ENCODE measurements at places on chromosomes 5 and 9.

DNA sequence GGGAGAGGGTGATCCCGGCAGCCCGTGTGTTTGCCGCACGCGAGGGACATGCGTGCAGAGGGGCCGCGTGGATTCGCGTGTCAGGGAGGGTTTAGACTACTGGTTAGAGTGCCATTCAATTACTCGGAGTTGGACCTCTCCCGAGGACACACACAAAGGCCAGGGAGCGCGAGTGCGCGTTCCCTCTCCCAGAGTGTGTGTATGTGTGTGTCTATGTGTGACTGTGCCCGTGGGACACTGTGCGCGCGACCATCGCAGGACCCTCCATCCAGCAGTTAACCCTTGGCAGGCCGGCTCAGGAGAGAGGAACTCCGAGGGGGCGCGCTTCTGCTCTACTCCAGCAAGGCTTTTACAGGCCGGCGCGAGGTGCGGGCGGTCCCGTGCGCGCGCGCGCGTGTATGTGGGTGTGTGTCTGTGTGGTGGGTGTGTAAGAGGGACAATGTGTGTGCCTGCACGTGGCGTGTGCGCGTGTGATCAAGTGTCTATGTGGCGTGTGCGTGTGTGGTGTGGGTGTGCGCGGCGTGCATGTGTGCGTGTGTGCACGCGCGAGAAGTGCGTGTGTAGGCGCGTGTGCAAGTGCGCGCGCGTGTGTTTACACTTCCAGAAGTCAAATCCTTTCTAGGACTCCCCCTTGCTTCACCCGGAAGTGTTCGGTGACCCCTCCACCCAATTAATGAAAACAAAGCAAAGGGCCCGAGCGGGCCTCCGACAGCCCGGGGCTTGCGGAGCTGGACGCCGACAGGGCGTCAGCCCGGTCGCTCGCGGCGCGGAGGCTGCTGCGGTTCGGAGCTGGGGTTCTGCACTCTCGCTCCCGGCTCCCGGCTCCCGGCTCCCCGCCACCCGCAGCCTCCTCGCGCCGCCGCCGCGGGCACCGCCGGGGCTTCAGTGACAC lies 75.3 kb upstream of the TBCA start:
- DNase-seq: peak; percentile 58

DNA sequence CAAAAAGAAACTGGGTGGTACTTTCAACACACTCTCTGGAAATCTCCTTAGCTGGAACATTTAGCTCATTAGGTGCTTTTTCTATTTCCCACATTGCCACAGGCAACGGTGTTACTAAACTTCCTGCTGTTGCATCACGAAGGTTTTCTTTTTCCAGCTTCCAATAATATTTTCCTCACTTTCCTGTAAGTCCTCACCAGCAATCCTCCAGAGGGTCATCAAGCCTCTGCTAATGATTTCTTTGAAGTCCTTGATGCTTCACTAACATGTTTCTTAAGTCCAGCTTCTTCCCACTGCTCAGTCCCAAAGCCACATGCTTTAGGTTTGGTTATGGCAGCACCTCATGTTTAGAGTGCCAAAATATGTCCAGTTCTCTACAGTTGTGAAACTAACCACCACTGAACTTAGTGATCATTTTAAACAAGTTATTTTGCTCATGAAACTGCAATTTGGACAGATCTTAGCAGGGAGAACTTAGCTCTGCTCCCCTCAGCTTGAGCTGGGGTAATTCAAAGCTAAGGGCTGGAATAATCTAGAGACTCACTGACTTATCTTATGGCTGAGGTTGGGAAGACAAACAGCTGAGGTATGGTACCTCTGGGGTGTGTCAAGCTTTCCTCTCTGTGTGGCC lies 39.9 kb upstream of the RETREG1 start:
- DNase-seq: no peak

GRCh38 chr5:73295447-73295846 lies 122.5 kb downstream of the TMEM174 start:
- DNase-seq: peak; percentile 24

DNA sequence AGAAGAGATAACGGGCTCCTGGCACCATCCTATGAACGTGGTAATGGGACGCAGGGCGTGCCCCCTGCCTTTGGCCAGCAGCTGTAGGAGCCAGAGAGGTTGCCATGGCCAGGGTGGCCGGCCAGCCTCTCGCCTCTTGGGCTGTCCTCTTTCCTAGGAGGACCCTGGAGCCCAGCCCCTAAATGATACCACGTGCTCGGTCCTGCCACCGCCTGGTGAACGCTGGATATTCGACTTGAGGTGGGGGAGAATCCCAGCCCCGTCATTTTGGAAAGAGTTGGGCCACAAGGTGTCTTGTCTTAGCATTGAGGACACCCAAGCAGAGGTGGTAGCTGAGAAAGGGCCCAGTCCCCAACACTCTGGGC lies 391 bp upstream of the NRG2 start:
- peak; percentile 72 for DNase-seq

- no peak for DNase-seq
Measured at GRCh38 chr5:40046792-40047191, 622.0 kb upstream of the DAB2 start.

DNA sequence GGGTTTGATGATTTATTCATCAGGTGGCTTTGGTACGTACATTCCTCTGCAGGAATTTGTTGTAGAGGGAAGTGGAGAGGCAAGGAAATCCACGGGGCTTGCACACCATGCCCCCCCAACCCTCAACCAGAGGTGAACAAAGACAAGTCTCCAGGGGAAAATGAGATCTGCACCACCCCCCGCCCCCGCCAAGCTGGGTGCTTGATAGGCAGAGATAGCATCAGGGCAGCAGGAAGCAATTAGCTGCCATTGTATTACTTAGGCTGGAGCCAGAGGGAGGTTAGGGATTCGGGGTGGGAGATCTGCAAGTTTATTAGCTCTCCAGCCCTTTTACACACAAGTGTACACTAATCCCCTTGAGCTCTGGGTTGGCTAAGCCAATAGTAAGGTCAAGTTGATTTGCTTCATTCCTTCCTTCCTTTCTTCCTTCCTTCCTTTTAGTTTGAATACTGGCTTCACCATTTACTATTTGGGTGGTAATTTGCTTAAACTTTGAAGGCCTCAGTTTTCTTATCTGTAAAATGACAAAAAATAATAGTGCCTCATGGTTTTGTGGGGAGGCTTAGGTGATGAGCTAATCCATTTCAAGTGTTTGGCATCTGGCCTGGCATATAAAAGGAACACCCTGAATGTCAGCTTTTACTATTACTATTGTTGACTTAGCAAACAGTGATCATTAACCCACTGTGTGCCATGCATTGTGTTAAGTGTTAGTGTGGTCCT lies 34.1 kb downstream of the SPRY4 start:
- peak; percentile 95 for DNase-seq

DNA sequence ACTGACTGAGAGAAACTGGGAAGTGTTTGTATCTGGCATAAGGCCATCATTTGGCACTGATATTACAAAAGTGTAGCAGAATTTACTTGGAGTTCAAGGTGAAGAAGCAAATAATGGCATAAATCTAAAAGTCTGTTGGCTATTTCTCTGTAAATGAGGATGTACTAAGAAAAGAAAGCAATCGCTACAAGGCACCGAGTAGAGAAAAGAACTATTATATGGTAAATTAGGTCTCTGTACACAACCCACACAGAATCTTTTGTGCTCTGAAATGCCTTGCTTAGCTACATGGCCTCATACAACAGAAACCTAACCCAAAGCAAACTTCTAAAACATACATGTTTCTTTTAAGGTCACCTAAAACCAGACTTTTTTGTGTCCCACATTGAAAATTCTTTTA lies 290.1 kb upstream of the WWC1 start:
- no peak for DNase-seq

DNA sequence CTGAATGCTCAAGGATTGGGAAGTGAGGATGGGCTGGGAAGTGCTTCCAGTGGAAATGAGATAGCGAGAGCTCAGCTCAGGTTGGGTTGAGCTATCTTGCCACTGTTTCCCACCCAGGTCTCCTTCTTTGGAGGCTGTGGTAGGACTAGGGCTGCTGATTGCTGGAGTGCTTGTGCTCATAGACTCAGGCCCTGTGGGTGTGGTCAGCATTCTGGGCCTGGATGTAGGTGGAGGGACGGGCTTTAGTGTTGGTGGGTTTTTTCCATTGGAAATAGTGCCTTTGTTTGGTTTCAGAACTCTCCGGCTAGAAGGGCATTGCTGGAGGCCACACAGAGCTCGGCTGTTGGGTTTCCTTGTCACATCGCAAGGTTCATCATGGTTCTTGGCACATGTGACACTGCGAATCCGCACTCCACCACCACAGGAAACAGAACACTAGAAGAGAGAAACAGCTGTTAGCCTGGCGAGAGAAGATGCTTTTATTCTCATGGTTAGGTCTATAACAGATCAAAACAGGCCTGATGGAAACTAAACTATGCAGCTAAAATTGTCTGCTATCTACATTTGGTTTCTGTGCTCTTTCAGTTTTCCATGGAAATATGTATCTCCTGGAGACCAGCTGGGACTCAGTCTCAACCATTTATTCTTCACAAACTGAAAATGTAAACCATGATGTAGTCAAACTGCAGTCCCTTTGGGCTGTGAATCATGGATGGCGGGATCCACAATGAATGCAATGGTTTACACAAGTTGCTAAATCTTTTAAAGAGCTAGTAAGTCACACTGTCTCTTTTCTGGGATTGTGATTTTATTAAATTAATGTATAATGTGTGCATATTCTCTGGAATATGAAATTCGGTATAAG lies 136.2 kb downstream of the TARS1 start:
- no peak for DNase-seq

DNA sequence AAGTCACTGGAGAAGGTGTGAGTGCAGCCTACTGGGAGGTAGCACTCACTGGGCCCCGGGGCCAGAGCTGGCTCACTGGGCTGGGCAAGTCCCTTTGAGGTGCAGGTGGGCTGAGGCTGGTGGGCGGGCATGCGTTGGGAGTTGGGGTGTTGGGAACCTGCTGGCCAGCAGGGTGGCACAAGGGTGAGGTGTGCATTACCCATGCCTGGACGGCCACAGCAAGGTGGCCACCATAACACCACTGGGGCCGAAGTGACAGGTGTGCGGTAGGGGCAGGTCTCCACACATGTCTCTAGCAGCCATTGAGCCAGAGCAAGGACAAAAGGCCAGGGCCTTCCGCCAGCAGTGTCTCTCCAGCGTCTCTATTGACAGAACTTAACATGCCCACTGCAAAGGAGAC lies 22.6 kb downstream of the PRRT1B start:
- DNase-seq: no peak

DNA sequence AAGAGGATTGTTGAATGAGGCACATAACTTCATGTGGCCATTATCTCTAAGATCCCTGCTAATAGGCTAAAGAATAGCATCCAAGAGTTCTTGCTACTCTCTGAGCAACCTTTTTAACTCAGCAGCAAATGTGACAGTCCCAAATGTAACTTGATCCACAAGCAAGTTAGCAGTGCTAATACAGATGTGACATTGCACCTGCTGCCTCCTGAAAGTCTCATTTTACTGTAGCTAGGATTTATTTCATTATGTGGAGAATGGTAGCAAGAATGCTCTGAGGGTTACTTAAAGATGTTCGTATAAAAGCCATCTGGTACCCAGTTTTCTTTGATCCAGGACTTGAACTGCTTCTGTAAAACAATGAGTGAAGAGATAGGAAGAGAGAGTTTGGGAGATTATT lies 45.8 kb downstream of the CDH10 start:
- peak; percentile 19 for DNase-seq

DNA sequence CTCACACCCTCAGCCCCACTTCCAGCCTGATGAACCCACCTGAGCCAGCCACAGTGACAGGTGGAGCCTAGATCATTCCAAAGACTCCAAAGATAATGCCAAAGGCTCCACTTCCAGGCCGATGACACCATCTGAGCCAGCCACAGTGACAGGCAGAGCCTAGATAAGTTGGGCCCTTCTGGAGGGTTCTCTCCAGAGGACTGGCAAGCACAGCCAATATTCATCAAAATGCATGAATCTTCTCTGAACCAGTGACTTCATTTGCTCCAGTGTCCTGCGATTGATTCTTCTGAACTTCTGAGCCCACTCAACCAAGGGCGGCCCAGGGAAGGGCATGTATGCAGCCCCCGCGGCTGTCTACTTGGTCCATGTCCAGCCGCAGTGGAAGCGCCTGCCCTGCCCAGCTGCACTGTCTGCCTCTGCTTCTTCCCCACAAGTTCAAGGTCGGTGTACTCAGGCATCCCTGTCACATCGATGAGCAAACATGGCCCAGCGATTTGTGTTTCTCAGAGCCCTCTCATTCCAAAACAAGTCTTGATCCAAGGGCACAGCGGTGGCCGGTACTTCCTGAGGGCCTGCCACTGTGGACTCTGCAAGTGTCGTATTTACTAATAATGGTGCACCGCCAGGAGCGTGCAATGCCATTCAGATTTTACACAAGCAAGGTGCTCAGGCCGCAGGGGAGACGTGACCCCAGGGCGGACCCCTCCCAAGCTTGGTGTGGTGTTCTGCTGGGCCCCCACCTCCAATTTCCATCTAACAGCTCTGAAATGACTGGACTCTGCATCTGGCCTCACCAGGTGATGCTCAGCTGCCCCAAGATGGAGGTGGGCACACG lies 107.0 kb downstream of the VAV2 start:
- DNase-seq: no peak

GRCh38 chr9:95437559-95437958 lies 79.2 kb downstream of the PTCH1 start:
- no peak for DNase-seq

DNA sequence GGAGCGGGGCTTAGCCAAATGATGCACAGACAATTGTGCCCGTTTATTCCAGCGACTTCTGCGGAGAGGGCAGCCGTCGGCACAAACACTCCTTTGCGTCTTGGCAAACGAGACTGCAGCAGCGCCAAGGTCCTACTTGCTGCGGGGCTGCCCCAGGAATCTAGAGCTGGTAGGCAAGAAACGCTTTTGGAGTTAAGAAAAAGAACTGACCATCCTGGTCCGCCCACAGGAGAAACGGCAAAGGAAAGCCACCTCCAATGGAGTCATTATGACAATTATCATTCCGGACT lies 2.3 kb downstream of the RXFP3 start:
- no peak for DNase-seq

GRCh38 chr9:76987594-76988200 lies 31.8 kb upstream of the FOXB2 start:
- peak; percentile 82 for DNase-seq

- DNase-seq: peak; percentile 74
Measured at GRCh38 chr9:35816708-35817107, 1.9 kb upstream of the HINT2 start.

DNA sequence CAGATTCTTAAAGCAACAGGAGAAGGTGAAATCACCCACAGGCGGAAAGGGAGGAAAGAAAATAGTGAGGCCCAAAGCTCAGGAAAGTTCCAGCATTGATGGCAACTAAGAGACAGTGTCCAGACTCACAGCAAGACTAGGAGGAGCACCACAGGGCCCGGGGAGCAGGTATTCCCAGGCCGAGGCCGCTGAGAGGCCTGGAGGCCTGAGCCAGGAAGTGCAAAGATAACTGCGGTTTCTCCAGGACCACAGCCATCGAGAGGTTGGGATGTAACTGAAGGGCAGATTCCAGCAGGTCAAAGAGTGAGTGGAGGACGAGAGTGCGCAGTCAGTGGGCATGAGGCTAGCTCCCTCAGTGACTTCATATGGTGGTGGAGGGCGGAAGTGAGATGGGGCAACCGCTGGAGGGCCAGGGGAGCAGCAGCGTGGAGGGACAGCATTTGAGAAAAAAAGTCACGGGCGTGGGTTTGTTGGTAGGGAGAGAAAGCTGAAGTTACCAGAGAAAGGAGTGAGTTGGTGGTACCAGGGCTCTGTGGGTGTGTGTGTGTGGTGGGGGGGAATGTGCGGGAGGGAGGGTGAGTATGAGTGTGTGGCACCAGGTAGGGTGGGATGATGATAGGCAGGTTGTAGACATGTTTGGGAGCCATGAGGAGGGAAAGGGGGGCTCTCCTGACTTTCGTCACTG lies 89.7 kb downstream of the PSD2 start:
- DNase-seq: no peak
